ENCODE measurements at places on chromosomes 5 and 9. TPM values are rescaled to one million over a fixed set of nuclear protein-coding genes. Genes with fewer than 3 reads are reported as not detected.

Gene LCP2
- total RNA-seq: 0.67 TPM

Gene TENT4A
- 17.3 TPM for total RNA-seq

Gene PCA3
- total RNA-seq: 0.15 TPM

Gene ZNF883
- total RNA-seq: 0.69 TPM

Gene GABRA1
- not detected for total RNA-seq

Gene CDH10
- not detected for total RNA-seq

Gene TOPORS
- total RNA-seq: 25.1 TPM

Gene PHYHD1
- 4.7 TPM for total RNA-seq

Gene FABP6
- total RNA-seq: not detected

Gene TMC1
- total RNA-seq: not detected

Gene SOWAHA
- not detected for total RNA-seq

Gene ANGPTL2
- total RNA-seq: 8.0 TPM

Gene NR2F1-AS1
- total RNA-seq: 0.15 TPM

Gene TRIM14
- 54.0 TPM for total RNA-seq

Gene INSL6
- not detected for total RNA-seq

Gene PCDHGB4
- total RNA-seq: 14.2 TPM

Gene KLF4
- total RNA-seq: 2.5 TPM

Gene ASTN2
- total RNA-seq: 9.5 TPM

Gene CERCAM
- total RNA-seq: 44.3 TPM

Gene ABCA1
- 50.3 TPM for total RNA-seq

Gene CCDC112
- 10.9 TPM for total RNA-seq

Gene SPATA31D4
- not detected for total RNA-seq

Gene RANBP17
- 43.6 TPM for total RNA-seq

Gene SLC45A2
- total RNA-seq: 114 TPM

Gene RETREG1
- 12.3 TPM for total RNA-seq

Gene TARS1
- 201 TPM for total RNA-seq

Gene PSIP1
- 31.3 TPM for total RNA-seq

Gene MED7
- 17.4 TPM for total RNA-seq

Gene CORO2A
- total RNA-seq: 7.3 TPM

Gene HMMR
- 46.3 TPM for total RNA-seq

Gene AJM1
- total RNA-seq: 0.36 TPM

Gene DBH
- not detected for total RNA-seq

Gene DDX4
- total RNA-seq: not detected

Gene FOXD4
- total RNA-seq: under 0.01 TPM

Gene TRIM7
- 7.3 TPM for total RNA-seq

Gene FAM200C
- 8.0 TPM for total RNA-seq

Gene PFN3
- not detected for total RNA-seq

Gene SCGB3A1
- not detected for total RNA-seq

Data from melanocyte of skin (primary cell).